Esophagus squamous epithelium (tissue), 5 donors: ENCODE measurements at places on chromosomes 7 and 10.

DNA sequence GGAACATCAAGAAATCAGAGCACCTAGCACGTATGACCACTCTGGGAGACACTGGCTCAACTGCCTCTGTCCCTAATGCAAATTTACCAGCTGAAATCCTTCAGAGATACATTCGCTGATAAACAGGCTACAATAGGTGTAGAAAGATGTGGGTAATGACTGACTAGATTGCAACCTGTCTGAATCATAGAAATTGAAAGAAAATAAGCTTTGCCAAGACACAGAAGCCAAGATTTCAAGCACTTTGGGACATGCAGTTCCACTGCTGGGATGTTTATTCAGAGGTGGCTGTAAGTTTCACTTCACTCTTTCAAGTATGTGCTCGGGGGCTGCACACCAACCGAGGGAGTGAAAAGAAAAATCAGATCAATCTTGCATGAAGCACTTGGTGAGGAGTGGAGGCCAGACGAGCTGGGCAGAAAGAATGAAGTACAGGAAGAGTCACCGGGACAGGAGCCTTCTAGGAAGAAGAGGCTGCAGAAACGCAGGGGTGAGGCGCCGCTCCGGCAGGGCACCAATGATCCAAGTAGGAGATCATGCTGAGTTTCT, 276.7 kb downstream of the PARD3 start:
- H3K27ac ChIP-seq = no peak overlapping the region
- H3K36me3 ChIP-seq = peaks cover 5% of the 10 kb centered on the region
- no peaks in the 10 kb centered on the region for H3K4me1 ChIP-seq
- no peak overlapping the region for H3K4me3 ChIP-seq
- no peak for DNase-seq
- no peaks in the 10 kb centered on the region for H3K27me3 ChIP-seq

- H3K4me1 ChIP-seq = no peaks in the 10 kb centered on the region
- H3K27me3 ChIP-seq = no peaks in the 10 kb centered on the region
- H3K36me3 ChIP-seq = peaks cover 34% of the 10 kb centered on the region
- H3K4me3 ChIP-seq = no peak overlapping the region
Measured at GRCh38 chr7:117143066-117143465, 179.8 kb downstream of the WNT2 start.

DNA sequence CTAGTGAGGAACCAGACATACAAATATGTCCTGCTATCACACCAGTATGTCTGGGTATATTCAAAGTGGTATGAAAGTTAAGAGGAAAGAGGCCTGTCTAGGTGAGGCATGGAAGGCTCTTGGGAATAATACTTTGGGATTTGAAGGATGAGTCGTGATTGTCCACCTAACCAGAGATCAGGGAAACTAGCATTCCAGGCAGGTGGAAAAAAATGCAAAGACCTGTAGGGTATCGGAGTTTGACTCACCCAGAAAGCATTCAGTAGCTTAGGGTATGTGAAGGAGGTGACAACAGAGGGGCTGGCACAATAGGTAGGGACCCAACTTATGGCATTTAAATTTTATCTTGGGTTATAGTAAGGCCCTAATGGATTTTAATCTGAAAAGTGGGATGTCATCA, 950 bp upstream of the GCC1 start:
- peaks cover 73% of the 10 kb centered on the region for H3K4me1 ChIP-seq
- H3K4me3 ChIP-seq = no peak overlapping the region
- no peak overlapping the region for H3K27ac ChIP-seq
- H3K36me3 ChIP-seq = peaks cover 40% of the 10 kb centered on the region
- no peak for DNase-seq

DNA sequence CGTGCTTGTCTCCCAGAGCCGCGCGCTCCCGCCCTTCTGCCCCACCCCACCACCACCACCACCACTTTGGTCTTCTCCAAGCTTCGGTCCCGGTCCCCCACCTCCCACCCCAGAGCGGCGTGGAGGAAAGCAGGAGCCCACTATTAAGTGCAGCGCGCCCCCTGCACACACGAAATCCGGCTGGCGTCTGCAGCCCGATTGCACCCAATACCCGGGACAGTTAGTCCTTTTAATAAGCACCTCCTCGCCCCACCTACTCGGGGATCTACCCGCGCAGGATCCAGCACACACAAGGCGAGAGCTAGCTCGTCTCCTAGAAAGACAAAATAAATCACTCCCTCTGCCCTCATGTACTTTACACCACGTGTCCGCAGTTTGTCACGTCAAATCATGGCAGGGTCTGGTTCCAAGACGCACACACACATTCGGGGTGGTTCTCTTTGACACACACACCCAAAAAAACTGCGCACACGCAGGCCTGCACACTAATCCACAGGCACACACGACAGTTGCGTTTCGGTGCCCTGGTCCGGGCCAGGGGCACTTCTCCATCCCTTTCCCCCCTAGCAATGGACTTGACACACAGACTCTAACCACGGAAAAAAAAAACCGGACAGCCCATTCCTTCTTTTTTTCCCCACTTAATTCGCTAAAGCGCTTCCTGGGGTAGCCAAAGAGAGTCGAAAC, 1.6 kb downstream of the SFMBT2 start:
- DNase-seq = no peak
- H3K27ac ChIP-seq = peak overlapping the region; percentile 70
- peaks cover 37% of the 10 kb centered on the region for H3K4me1 ChIP-seq
- peak overlapping the region; percentile 65 for H3K4me3 ChIP-seq
- H3K36me3 ChIP-seq = no peaks in the 10 kb centered on the region

DNA sequence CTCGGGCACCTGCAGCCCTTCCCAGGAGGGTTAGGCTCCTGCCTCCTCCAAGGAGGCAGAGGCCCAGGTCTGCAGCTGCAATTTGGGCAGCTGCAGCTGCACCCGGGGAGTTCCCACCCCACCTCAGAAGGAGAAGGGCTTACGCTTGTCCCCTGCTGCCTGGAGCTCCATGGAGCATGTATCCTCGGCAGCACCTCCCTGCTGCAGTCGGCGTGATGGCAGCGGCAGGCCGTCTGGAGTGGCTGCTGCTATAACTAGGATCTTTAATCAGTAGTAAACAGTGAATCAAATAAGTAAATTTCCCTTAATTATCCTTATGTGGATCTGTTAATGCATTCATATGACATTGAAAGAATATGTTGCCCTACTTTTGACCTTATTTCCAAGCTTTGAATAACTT, 167.0 kb downstream of the PON1 start:
- H3K4me3 ChIP-seq = no peak overlapping the region
- H3K4me1 ChIP-seq = no peaks in the 10 kb centered on the region
- no peak overlapping the region for H3K27ac ChIP-seq
- H3K27me3 ChIP-seq = no peaks in the 10 kb centered on the region

- no peak overlapping the region for H3K27ac ChIP-seq
- no peaks in the 10 kb centered on the region for H3K27me3 ChIP-seq
- no peak overlapping the region for H3K4me3 ChIP-seq
- no peaks in the 10 kb centered on the region for H3K36me3 ChIP-seq
Measured at GRCh38 chr10:14782691-14783363, 8.1 kb upstream of the FAM107B start.

DNA sequence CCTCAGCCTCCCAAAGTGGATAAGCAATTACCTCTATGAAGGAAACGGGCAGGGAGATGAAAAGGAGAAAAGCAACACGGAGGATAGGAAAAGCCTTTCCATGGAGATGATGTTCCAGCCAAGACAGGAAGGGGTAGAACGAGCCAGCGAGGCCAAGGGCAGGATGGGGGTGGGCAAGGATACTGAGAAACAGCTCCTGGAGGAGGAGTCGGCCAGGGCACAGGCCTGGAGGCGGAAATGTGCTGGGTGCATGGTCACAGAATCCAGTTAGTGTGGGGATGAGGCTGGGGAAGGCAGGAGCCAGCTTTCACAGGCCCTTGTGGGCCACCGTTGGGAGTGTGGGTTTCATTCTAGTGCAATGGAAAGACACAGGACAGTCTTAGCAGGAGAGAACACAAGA, 162.6 kb downstream of the JAZF1 start:
- no peak overlapping the region for H3K27ac ChIP-seq
- no peak overlapping the region for H3K4me3 ChIP-seq
- DNase-seq = no peak
- no peaks in the 10 kb centered on the region for H3K4me1 ChIP-seq
- no peaks in the 10 kb centered on the region for H3K36me3 ChIP-seq

- DNase-seq = no peak
- no peak overlapping the region for H3K4me3 ChIP-seq
- no peak overlapping the region for H3K27ac ChIP-seq
Measured at GRCh38 chr10:1516492-1517165, 220.7 kb downstream of the ADARB2 start.

- peaks cover 7% of the 10 kb centered on the region for H3K4me1 ChIP-seq
- no peak overlapping the region for H3K4me3 ChIP-seq
- no peak for DNase-seq
- no peak overlapping the region for H3K27ac ChIP-seq
Measured at GRCh38 chr7:139936760-139937310, 107.8 kb downstream of the TBXAS1 start.

DNA sequence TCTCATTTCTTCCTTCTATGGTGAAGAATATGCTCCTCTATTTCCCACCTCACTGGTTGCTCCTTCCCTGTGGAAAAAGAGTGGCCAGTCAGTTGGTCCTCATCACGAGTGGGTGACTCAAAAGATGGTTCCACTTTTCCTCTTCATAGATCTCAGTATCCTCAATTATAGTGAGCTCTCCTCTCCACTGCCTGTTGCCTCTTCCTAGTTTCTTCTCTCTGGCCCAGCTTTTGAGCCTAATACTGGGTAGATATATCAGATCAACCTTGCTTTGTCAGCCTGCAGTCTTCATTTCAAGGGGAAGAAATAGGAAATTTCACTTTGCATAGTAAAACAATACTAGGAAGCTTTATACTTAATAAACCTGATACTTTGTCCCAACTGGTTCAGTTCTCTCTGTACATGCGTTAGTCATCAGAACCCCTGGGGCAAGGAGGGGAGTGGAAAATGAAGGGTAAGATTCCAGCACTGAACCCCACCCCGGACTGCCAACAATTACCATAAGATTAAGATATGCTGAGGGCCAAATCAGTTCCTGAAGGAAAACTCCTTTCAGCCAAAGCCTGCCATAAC, 15.5 kb upstream of the WNT16 start:
- H3K36me3 ChIP-seq = no peaks in the 10 kb centered on the region
- no peak overlapping the region for H3K4me3 ChIP-seq
- H3K27ac ChIP-seq = peak overlapping the region; percentile 7
- H3K4me1 ChIP-seq = no peaks in the 10 kb centered on the region

DNA sequence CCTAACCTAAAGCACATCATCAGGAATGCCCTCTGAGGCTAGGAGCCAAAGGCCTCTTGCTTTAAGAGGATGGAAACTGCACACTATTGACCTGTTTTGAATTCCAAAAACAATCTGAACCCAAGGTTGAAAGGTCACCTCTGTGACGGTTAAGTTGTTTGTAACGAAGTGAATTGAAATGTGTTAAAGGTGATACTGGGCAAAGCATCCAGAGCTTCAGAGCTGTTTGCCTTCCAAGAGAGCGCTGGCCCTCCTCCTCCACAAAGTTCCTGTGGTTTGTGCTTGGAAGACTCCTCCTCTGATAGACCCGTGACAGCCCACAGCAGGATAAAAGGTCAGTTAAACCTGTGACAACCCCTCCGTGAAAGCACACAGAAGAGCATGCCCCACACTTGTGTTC, 133.7 kb upstream of the CTTNBP2 start:
- no peaks in the 10 kb centered on the region for H3K36me3 ChIP-seq
- no peak overlapping the region for H3K4me3 ChIP-seq
- H3K27me3 ChIP-seq = no peaks in the 10 kb centered on the region
- no peaks in the 10 kb centered on the region for H3K4me1 ChIP-seq

DNA sequence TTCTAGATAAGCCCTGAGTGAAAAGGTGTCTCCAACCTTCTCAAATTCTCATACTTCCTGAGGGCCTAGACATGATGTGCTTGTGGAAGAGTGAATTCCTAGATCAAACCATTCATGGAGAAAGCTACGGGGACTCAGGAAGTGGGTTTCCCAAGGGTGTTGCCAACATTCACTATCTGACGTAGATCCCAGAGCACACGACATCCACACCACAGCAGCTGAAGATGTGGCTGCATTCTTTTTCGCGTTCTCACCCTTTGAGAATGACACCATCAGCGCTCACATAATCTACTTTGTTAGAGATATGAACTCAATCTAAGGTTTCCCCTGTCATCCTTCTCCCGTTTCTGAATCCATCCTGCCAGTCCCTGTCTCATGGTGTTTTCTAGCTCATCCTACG, 290.8 kb downstream of the DNAJB6 start:
- no peaks in the 10 kb centered on the region for H3K4me1 ChIP-seq
- H3K27ac ChIP-seq = no peak overlapping the region
- no peak for DNase-seq

DNA sequence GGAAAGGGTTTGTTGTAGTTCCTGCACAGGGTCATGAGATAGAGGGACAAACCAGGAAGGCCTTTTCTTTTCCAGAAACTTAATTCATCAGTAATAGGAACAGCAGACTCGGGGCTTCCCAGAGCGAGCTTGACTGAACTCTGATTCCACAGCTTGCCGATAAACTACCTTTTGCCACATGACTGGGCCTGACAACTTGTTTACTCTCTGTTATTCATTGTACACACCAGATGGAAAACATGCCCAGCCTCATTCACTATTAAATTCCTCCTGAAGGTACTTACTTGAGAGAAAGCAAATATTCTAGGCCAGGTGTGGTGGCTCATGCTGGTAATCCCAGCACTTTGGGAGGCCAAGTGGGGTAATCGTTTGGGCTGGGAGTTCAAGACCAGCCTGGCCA, 77.1 kb upstream of the FGFR2 start:
- H3K4me1 ChIP-seq = peaks cover 8% of the 10 kb centered on the region
- H3K4me3 ChIP-seq = no peak overlapping the region
- H3K36me3 ChIP-seq = no peaks in the 10 kb centered on the region
- no peaks in the 10 kb centered on the region for H3K27me3 ChIP-seq
- no peak overlapping the region for H3K27ac ChIP-seq

DNA sequence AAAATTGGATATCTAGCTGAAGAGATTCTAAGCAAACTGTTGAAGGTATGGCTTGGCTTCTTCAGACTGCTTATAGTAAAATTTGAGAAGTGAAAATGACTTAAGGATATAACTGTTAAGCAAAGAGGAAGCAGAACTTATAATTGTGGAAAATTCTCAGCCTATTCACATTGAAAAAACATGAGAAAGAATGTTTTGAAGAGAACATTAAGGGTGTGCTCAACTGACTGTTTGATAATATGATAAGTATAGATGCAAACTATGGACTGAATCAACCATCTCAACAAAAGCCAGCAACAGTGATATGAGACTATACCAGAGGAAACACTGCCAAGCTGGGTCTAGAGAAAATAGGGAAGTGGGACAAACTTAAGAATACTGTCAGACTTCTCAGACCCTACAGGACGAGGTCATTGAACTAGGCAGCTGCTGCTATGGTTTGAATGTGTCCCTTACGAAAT, 133.1 kb upstream of the PPP1R3A start:
- H3K4me1 ChIP-seq = no peaks in the 10 kb centered on the region
- no peak for DNase-seq
- H3K4me3 ChIP-seq = no peak overlapping the region
- H3K27me3 ChIP-seq = no peaks in the 10 kb centered on the region
